B cell (primary cell): ENCODE measurements at places on chromosomes 16 and 17. TPM values are rescaled to one million over a fixed set of nuclear protein-coding genes. Genes with fewer than 3 reads are reported as not detected.

- DNase-seq: peak; percentile 87
Observed at GRCh38 chr17:75877752-75878173, 618 bp downstream of the TRIM47 start.

GRCh38 chr16:10088380-10088793 is 93.8 kb downstream of the GRIN2A start:
- DNase-seq: no peak

- no peak for DNase-seq
Observed at GRCh38 chr17:19703106-19703827, 13.1 kb downstream of the SLC47A2 start.

GRCh38 chr17:7133424-7133823 is 18.8 kb upstream of the ASGR2 start:
- peak; percentile 83 for DNase-seq

DNA sequence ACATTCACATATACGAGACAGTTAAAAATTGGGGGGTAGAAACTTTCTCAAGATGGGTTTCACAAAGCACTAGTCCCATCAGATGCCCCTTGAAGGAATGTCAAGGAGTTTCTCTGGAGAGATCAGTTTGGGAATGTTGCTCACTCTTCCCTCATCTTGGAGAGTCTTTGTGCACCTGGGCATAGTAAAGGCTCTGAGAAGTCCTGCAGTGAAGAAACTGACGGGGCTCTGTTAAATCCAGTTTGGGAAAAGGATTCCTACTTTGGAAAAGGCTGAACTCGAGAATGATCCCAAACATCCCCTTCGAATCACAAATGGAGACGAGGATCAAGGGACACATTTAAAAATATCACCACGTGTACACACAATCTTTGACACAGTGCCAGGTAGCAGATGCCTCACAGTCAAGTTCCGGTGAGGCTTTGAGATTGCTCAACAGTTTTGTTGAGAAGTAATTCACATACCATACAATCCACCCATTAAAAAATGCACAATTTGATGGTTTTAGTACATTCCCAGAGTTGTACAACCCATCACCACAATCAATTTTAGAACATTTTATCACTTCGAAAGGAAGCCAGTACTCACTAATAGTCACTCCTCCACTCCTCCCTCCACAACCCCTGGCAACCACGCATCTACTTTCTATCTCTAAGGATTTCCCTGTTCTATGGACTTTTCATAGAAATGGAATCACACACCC is 203.4 kb upstream of the FOXF1 start:
- no peak for DNase-seq

RNF222 gene
- not detected in 2 replicates for total RNA-seq
